CD4-positive, alpha-beta T cell treated with Interleukin-2 at 100 ng/mL for 4 hours (primary cell): ENCODE measurements at places on chromosomes 6 and 20.

- no peak for DNase-seq
Measured at GRCh38 chr6:44102527-44102926, 24.7 kb downstream of the MRPL14 start.

GRCh38 chr6:53828215-53828614 is 33.4 kb downstream of the LRRC1 start:
- no peak for DNase-seq

DNA sequence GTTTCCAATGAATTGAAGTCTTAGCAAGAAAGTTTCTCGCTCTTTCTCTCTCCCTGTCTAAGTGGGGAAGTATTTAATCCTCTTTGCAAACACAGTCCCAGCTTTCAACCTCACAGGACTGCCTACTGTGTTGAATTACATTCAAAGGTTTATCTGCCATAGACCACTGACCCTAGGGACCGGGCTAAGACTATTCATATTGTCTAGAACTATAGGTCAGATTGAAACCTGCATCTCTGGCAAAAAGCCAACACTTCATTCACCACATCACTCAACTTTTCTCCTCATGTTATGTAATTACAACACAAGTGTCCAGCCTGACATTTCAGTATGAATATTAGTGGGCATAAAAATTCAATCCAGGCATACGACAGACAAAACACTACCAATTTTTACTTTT is 314.7 kb upstream of the RSPO3 start:
- DNase-seq, result no peak

GRCh38 chr6:164039954-164040375 is 625.4 kb downstream of the QKI start:
- peak; percentile 31 for DNase-seq

DNA sequence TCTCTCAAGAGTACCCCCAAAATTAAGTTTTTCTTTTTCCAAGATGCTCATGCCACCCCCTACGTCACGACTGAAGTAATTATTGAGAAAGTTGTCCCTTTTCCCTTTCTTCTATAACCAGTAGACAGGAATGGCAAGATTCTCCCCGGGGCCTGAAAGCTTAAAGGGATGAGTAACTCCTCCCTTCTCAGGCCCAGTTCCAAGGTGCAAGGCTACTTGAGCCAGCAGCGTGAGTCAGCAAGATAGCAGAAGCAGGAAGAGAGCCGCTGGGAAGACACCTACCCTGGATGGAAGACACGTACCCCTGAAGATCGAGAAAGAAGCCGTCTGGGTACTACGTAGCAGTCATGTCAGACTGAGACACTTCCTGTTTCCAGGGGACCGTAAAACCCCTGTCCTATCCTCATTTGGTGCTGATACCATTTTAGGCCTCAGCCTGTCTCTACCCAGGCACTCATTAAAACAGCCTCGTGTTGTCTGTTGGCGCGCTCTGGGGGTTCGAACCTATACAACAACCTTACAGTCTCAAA is 241.0 kb downstream of the ADGRG6 start:
- no peak for DNase-seq

- no peak for DNase-seq
Measured at GRCh38 chr6:129050086-129050485, 167.1 kb downstream of the LAMA2 start.

GRCh38 chr6:44050872-44051505 is 76.3 kb downstream of the MRPL14 start:
- DNase-seq, result no peak

GRCh38 chr6:121940728-121941127 is 458.7 kb upstream of the HSF2 start:
- no peak for DNase-seq

GRCh38 chr6:78911218-78911940 is 44.0 kb downstream of the IRAK1BP1 start:
- no peak for DNase-seq

GRCh38 chr6:24340998-24341938 is 16.6 kb downstream of the DCDC2 start:
- no peak for DNase-seq

DNA sequence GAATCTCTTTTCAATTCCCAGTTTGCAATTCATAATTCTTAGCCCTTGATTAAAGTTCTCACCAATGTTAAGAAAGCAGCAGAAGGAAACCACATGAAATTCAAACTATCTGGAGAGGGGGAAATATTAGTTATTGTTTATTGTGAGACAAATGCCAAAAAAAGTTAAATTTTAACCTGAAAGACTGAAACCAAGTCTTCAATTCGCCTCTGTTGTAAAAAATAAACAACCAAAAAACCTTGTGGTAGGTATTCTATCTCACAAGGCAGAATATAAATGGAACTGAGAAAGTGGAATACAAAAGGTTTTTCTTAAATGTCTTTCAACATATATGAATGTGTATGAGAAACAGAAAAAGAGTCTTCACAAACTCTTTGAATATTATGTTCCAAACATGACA is 24.8 kb downstream of the TMX4 start:
- DNase-seq, result no peak

- no peak for DNase-seq
Measured at GRCh38 chr6:25698631-25699030, 46.6 kb downstream of the SCGN start.

DNA sequence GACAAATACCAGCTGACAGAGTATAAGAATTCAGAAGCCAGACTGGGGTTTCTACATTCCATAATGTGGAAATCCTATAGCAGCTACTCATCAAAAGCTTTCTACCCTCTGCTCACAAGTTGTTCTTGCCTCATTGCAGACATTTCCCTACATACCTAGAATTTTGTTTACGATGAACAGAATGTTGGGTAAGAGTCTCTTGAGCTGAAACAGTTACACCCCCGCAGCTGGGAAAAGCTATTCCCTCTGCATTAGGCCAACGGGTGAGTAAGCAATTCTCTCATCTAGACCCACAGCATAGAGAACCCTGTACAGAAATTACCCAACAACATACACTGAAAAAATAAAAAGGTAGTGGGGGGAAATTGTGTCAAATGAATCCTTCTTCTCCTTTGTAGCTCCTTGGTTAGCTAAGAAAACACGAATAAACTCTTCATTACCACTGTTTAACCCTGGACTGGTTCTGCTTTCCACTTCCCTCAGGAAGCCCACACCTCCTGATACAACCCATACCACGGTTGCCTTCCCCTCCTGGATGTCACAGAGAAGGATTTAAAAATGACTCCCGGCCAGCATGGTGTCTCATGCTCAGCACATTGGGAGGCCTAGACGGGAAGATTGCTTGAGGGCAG is 215.0 kb upstream of the SHLD1 start:
- no peak for DNase-seq

DNA sequence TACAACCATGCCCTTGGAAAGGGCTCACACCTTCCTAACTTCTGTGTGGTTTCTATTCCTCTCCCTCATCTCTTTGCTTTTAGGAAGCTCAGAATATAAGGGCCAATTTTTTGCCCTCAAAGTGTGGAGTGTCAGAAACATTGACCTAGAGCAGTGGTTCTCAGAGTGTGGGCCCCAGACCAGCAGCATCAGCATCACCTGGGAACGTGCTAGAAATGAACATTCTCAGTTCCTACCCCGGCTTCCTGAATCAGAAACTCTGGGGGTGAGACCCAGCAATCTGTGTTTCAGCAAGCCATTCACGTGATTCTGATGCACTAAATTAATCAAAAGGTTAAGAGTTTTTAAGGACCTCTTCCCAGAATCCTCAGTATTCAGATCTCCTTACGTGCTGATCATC is 47.9 kb upstream of the IL17A start:
- DNase-seq, result no peak

DNA sequence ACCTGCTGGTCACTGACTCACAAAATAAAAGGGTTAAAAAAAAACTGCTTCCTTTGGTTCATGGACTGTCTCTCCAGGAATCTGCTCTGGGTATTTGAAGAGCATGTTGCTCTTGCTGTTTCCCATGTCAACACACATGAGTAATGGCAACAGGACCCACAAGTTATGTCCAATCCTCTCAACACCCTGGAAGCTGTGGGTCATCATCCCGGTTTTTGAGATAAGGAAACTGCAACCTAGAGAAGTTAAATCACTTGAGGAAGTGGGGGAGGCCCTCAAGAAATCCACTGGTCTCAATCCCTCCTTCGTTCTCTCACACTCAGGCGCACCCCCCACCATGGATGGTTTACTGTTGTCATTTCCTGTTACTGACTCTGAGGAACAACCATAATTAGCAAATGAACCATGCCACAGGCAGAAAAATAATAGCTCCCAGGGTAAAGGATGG is 12.4 kb downstream of the MAP1LC3A start:
- DNase-seq, result no peak

DNA sequence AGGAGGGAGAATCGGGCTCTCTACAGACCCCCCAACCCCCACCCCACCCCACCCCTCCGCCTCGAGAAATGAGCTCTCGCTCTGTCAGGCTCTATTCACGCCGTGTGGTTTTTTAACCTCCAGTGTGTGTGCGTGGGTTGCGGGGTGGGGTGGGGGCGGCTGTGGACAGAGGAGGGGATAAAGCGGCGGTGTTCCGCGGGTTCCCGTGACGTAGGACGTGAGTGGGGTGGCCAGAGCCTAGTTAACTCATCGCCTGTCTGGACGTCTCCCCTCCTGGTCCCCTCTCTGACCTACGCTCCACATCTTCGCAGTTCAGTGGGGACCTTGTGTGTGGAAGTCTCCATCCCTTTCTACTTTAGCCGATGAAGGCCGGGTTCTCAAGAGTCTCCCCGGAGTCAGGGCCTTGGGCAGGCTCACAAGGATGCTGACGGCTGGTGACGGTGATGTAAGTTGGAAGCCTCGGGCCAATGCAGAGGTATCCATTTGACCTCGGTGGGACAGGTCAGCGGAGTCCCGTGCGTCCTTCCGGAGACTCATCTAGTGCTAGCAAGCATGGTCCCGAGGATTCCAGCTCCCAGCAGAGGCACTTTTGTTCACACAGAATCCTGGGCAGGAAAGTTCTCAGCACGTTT is 1507.1 kb upstream of the DEFB115 start:
- no peak for DNase-seq

DNA sequence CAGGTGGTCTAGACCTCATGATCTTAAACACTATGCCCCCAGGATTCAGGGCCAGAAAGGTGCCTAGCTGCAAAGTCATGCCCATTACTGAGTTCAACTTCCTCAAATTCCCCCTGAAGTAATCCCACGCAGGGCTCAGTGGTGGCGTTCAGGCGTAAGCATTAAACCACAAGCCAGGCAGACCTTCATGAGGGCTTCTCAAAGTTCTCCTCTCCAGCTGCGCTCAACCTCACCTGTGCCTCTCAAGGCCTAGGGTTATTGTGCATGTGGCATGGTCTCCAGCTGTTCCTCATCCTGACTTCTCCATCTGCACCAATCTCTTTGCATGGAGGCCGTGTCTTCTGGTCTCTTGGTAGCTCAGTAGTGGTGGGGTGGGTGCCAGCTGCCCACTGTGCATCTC is 113.6 kb downstream of the TSHZ2 start:
- DNase-seq, result no peak

- DNase-seq, result no peak
Measured at GRCh38 chr6:97668716-97669115, 385.7 kb upstream of the MMS22L start.

DNA sequence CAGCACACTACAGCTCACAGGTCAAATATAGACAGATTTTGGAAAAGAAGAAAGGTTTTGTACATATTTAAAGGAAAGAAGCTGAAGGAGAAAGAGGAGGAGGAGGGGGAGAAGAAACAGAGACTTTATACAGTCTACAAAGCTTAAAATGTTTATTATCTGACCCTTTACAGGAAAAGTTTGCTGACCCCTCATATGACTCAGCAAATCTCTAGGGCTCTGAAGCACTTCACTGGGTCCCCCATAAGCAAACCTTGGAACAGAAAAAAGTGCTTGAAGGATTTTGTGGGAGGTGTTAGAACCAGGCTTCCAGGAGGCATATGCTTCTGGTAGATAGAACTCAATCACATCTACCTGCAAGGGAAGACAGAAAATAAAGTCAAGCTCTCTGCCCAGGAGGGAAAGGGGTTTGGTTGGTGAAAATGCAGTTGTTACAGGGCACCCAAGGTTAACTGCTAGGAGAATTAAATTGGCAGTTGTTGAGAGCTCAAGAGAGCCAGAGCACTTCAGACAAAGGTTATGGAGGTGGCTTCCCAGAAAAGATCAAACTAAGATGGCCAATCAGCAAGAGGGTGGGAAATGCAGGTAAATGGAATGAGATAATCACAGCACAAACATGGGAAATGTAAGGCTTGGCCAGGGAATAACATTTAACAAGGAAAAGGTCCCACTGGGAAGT is 207.4 kb upstream of the SGK1 start:
- DNase-seq, result no peak

DNA sequence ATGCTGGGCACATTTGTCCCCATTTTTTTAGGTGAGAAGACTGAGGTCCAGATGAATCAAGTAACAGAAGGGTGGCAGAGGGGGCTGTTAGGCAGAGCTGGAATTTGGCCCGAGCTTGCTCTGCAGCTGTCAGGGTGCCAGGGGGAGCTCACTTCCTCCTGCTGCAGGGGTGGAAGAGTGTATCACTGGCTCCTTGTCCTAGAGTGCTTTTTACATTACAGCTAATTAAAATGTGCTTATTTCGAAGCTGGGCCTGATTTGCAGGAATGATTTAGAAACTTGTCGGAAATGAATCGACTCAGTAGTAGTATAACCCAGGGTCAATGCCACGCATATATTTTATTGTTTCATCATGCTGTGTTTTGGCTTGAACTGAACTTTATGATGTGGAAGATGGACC is 11.1 kb downstream of the TOX2 start:
- DNase-seq, result no peak

- DNase-seq, result no peak
Measured at GRCh38 chr20:43838703-43839060, 76.0 kb upstream of the TOX2 start.

DNA sequence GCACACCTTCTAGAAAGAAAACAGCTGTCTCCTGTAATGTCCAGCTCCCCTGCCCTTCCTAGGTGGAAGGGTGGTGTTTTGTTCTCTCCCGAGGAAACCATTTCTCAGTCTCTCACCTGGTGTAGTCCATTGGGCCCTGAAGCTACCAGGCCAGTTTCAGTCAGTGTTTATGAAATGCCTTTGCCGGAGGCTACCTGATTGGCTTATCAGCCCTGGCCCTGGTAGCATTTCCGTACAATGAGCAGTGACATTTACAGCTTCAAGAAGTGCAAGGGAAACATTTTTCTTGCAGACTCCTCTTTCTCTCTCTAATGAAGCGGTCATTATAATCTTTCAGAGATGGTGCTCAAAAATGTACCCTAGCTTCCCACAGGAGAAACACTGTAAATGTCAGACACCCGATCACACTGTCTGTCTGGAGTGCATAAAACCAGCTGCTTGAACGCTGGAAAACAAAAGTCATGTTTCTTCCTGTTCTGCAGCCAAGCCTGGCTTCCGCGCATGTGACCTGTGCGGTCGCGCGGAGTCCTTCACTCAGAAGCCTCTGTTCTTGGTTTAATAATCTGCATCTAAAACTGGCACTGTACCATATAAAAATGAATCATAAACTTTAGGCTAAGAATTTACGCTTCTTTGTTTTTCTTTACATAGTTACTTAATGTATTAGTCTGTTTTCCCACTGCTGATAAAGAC is 28.4 kb upstream of the SAYSD1 start:
- DNase-seq, result no peak
